Left forelimb (tissue), 1 donor: ENCODE measurements at places on chromosomes 1 and 21.

DNA sequence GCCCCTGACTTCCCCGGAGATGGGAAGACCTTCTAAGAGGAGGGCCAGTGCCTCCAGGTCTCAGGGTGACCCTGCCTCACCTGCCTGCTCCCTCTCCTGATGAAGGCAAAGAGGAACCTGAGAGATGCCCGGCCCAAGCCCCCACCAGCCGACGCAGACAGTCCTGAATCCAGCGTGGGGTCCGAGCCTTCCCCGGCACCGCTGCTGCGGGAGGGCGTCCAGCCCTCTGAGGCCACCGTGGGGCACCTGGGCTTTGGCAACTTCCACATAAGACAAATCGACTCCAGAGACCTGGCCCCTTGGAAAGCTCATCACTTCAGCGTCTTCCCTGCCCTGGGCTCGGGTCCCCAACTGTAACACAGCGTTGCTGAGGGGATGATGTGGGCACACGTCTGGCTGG is 122.2 kb downstream of the CASZ1 start:
- DNase-seq: no peak

GRCh38 chr1:107413546-107413945 is 272.7 kb downstream of the NTNG1 start:
- no peak for DNase-seq

- DNase-seq: no peak
Observed at GRCh38 chr1:210700083-210700482, 371.4 kb downstream of the HHAT start.

DNA sequence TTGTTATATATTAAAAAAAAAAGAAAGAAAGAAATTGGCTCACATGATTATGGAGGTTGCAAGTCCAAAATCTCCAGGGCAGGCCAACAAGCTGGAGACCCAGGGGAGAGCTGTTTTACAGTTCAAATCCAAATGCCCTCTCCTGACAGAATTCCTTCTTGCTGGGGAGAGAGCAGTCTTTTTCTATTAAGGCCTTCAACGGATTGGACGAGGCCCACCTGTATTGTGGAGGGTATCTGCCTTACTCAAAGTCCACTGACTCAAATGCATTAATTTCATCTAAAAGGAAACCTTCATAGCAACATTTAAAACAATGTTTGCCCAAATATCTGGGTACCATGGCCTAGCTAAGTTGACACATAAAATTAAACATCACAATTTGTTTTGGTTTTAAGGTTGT is 56.9 kb upstream of the TRIM67 start:
- no peak for DNase-seq

GRCh38 chr1:31482482-31483011 is 69.5 kb downstream of the SERINC2 start:
- DNase-seq: no peak

GRCh38 chr1:15027515-15027986 is 126.0 kb upstream of the TMEM51 start:
- DNase-seq: peak; percentile 79
